AML-193 (cell line): ENCODE measurements at places on chromosomes 4 and X.

GRCh38 chrX:49930039-49930438, 7.6 kb downstream of the CLCN5 start:
- DNase-seq, result no peak

DNA sequence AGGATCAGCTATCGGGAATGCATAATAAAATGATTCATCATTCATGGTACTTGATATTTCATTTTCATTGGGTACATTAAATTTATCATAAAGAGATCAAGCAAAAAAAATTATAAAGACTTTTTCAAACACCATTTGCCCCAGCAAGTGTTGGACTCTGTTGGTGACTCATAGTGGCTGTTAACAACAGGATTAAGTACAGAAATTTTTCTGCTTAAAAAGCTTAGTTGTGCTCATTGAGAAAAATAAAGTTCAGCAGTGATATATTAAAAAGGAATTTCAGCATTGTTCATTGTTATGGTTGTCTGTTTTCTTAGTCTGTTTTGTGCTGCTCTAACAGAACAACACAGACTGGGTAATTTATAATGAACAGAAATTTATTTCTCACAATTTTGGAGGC, 86.2 kb upstream of the PCDH10 start:
- no peak for DNase-seq

DNA sequence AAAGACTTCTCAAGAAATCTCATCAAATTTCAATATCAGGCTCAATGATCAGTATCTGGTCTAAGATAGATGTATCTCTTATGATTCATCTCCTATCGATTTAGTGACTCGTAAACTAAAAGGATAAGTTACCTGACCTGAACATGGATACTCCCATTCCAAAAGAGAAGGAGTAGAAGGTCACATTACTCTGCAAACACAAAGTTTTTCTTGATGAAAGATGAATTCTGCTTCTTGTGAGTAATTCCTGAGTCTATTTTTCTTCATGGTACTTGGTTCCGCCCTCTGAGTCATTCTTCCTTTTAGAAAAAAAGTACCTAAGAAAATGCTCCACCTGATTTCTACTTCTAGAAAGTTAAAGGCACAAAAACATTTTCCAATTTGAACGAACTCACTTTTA, 223.1 kb upstream of the SLIT2 start:
- no peak for DNase-seq

GRCh38 chr4:22514481-22514880, 1.4 kb downstream of the ADGRA3 start:
- DNase-seq, result no peak

DNA sequence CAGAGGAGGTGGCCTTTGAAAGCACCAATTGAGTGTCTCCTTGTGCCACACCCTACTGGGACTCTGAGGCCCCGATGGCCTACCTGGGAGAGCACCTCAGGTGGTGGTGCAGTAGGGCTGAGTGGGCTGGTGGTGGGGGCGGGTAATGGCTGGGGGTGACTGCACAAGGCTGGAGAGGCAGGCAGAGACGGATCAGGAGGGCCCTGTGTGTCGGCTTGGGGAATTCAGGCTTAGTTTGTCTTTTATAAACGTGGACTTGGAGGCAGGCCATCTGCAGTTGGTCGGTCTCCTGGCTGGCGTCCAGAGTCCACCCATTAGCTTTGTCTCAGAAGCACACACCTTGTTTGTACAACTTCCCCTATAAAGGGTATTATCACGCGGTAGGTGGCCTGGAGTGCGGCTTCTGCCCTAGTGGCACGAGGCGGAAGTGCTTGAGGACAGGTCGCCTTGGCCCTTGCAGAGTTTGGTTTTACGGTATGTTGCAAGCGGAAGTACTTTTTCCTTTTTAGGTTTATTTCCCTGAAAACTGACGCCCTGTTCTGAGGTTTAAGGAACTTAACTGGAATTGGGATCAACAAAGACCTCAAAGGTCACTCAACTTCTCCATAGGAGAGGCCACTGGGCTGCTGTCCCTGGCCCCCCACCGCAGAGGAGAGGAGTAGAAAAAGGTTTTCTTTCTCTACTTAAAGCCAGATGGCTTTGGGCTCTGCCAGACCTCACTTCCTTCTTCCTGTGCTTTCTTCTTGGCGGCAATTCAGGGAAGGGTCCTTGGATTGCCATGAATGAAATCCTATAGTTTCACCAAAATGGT, 8.0 kb downstream of the TBC1D14 start:
- DNase-seq, result peak; percentile 92

DNA sequence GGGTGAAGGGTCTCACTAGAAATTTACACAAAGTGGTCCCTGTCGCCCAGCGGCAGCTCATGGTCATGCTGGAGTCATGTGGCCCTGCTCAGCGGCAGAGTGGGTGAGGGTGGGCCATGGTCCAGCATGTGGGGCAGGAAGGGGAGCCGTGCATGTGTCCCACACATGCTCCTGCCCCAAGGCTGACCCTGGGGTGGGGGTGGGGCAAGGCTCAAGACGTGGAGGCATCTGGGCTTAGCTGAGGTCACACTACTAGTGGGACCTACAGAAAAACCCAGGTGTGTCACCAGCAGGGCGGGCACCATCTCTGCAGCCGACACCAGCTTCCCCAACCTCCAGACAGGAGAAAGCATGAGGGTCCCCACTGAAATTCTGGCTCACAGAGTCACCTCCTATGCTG, 42.4 kb downstream of the EVC start:
- DNase-seq, result no peak

GRCh38 chrX:11647138-11647537, 18.6 kb downstream of the ARHGAP6 start:
- DNase-seq, result no peak

GRCh38 chrX:6159468-6159867, 69.2 kb downstream of the NLGN4X start:
- no peak for DNase-seq

GRCh38 chr4:38320343-38320695, 343.7 kb upstream of the KLF3 start:
- DNase-seq, result no peak

DNA sequence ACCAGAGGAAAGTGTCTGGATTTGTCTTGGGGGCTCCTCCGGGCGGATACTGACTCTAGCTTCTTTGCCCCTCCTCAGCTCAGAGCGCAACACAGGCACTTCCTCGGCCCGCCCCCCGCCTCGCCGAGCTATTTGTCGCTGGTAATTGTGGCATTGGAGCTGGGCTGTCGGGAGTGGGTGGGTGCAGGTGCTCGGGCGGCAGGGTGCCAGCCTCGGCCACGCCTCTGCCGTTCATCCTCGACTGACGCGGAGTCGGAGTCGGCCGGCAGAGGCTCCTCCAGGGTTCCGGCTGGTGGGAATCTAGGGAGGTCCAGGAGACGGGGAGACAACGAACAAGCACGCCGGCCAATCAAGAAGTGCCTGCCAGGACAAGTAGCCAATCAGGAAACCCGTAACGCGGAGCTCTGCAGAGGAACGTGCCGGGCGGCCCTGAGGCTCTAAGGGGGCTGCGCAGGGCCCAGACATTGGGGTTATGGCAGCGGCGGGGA, 3.9 kb upstream of the SYN1 start:
- peak; percentile 15 for DNase-seq

DNA sequence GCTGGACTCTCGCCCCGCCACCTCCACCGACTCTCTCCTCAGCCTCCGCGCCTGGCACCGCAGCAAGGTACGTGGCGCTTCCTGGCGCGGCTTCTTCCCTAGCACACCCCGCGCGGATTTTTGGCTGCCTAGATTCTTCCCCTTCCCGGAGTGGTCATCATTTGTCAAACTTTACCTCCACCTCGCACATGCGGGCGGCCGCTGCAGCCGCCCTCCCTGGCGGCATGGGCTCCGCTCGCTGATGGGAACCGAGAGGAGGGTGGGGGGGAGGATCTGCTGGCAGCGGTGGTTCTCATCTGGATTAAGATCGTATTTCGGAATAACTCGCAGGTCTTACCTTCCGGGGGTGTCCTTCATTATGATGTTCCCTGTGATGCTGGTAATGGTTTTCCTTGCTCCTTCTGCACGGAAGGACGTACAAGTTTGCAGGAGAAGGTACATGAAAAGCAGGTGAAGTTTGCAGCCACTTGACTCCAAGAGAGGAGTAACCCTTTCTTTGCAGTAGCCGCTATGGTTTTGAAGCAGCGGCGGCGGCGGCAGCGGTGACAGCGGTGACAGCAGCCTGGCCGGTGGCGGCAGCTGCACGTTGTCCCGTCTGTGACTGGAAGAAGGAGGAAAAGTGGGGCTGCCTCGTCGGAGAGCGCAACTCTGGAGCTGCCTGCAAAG, 2183.9 kb upstream of the TENM3 start:
- no peak for DNase-seq

GRCh38 chr4:29581457-29581856, 1138.7 kb upstream of the PCDH7 start:
- no peak for DNase-seq

GRCh38 chr4:5888222-5889001, 4.5 kb downstream of the CRMP1 start:
- no peak for DNase-seq

- DNase-seq, result no peak
Measured at GRCh38 chrX:37627602-37628001, 56.1 kb downstream of the LANCL3 start.

GRCh38 chr4:112358415-112358814, 61.2 kb downstream of the ALPK1 start:
- DNase-seq, result no peak

GRCh38 chrX:111257733-111258132, 12.6 kb downstream of the CAPN6 start:
- DNase-seq, result no peak
